ENCODE measurements at places on chromosomes 6 and 20.

DNA sequence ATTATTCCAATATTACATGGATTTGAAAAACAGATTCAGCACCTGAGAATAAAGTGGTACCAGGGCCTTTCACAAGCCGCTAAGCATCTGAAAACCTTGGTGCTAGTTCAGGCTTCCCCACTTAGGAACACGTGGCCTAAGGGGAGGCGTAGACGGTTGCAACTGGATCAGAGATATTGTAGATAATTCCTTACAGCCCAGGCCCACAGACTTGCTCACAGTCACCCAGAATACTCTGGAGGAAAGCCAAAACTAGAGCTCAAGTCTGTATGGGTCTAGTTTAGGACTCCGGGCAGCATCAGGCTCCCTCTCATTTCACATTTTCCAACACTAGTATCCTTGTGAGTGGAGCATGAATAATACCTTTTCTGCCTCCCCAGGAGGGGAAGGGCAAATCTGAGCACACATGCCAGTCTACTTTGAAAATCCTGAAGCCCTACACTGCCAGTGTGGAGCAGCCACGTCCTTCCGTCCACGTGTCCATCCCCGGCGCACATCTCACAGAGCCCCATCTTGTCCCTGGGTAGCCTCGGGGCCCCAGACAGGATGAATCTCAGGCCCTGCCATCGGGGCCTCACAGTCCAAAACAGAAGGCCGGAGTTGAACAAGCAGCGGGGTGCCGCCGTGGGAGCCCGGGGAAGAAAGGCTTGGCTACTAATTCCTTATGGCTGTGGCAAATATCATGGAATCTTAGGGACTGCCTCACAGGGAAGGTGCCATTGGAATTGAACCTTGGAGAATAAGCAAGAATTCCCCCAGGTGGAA, 299.3 kb downstream of the NRN1 start:
- DNase-seq = no peak

- no peak for DNase-seq
These were observed 8.3 kb downstream of the SCML4 start for GRCh38 chr6:107815846-107816245.

DNA sequence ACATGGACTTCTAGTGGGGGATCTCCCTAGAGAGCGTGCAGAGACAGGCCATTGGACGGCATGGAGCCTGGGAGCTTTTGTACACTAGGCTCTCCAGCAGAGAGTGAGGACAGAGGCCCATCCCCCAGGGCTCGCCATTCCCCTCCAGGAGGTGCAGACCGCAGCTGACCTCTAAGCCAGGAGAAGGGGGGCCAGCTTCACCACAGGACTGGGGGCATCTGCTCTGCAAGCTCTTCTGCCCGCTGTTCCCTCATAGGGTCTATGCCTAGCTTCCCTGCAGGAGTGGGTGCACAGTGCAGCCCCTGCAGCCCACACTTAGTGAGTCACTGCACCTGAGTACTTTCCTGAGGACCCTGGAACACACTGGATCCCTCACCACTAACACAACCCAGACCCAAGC, 94.4 kb downstream of the FHL5 start:
- DNase-seq = no peak

GRCh38 chr6:34462010-34462409, 3.9 kb upstream of the PACSIN1 start:
- no peak for DNase-seq

DNA sequence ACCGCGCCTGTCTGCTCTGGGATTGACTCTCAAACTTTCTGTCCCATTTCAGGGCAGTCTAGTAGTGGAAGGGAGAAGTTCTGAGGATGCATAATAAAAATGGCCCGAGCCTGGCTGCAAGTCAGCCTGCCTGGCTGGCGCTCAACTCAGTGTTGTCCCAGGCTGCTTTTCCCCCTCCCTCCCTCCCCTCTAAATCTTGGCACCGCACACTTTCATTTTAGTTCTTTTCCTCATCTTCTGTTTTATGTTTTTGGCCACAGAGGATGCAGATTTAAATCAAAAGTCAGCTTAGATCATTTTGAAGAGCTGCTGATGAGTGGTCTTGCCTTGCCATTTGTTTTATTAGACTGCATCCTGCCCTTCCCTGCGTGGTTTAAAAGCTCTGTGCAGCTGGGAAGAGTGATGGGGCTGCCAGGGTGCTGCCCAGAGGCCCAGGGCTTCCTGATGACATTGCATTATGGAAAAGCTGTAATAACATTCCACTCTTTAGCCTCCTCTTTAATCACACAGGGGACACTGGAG, 6.5 kb upstream of the UQCC2 start:
- no peak for DNase-seq

Data from MV-4-11 (cell line).